H54 (cell line): ENCODE measurements at places on chromosomes 7 and 10.

GRCh38 chr10:131653140-131653539, 247.7 kb upstream of the PPP2R2D start:
- DNase-seq = no peak

DNA sequence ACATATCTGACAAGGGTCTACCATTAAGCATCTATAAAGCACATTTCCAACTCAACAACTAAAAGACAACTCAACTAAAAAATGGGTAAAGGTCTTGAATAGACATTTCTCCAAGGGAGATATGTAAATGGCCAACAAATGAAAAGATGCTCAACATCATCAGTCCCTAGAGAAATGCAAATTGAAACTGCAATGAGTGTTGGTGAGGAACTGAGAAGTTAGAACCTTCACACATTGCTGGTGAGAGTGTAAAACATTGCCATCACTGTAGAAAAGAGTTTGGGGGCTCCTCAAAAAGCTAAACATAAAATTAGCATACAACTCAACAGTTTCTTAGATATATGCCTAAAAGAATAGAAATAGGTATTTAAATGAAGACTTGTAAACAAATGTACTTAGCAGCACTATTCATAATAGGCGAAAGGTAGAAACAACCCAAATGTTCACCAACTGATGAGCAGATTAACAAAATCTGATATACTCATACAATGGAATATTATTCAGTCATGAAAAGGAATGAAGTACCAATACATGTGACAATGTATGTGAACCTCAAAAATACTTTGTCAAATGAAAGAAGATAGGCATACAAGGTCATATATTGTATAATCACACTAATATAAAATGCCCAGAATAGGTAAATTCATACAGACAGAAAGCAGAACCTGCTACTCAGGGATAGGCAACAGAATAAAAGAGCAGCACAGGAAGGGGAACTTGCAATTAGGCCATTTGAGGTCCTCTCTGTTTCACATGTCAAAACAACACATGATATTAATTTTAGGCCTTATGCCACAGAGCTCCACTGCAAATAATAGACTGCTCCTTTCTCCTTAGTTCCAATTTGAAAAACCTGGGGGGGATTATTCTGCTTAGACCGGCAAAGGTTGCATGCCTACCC, 10.6 kb upstream of the LRRC72 start:
- DNase-seq = no peak

DNA sequence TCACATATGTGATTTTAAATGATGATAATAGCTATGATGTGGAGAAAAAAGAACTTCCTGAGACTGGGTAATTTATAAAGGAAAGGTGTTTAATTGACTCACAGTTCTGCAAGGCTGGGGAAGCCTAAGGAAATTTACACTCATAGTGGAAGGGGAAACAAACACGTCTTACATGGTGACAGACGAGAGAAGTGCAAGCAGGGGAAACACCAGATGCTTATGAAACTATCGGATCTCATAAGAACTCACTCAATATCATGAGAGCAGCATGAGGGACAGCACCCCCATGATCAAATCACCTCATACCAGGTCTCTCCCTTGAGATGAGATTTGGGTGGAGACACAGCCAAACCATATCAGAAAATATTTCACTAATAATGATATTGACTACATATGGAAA, 4.1 kb upstream of the LIPN start:
- no peak for DNase-seq

DNA sequence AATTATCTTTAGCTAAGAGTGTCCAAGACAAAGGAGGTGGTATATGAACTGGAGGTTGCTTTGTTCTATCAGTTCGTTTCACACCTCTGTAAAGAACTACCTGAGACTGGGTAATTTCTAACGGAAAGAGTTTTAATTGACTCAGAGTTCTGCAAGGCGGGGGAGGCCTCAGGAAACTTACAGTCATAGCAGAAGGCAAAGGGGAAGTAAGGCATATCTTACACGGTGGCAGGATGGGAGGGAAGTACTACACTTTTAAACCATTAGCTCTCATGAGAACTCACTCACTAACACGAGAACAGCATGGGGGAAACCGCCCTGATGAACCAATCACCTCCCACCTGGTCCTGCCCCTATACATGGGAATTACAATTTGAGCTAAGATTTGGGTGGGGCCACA, 1202.3 kb upstream of the LRRTM3 start:
- no peak for DNase-seq

GRCh38 chr7:84446991-84447480, 252.4 kb upstream of the SEMA3A start:
- no peak for DNase-seq

GRCh38 chr7:116570306-116570705, 45.5 kb downstream of the CAV1 start:
- no peak for DNase-seq

DNA sequence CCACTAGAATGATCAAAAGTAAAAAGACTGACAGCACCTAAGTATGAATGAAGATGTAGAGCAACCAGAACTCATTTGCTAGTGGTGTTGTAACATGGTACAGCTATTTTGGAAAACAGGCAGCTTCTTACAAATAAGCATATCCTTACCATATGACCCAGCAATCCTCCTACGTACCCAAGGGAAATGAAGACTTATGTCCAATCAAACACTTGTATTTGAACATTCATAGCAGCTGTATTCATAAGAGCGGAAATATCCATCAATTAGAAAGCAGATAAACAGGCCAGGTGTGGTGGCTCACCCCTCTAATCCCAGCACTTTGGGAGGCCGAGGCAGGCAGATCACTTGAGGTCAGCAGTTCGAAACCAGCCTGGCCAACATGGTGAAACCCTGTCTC, 53.0 kb downstream of the KLRG2 start:
- DNase-seq = no peak

DNA sequence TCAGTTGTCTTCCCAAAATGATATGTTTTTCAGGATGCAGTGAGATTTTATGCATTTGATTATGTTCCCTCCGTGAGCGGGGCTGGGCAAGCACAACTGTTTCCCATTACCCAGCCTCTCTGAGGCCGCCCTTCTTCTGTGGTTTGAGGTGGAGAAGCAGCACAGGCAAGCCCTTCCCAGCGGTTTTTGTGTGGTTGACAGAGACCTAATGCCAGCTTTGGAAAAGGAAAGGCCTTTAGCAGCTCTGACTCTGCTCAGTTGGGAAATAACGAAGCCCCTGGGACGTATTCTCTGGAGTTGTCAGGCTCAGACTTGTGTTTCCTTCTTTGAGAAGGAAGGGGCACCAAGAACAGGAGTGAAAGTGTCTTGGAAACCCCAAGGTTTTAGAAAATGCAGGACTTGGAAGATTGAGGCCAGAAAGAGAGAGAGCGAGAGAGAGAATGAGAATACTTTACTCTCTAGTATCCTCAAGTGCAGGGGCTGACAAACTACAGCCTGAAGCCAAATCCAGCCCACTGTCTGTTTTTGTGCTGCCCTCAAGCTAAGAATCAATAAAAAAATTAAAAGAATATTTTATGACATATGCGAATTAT, 20.6 kb upstream of the PDCD4 start:
- DNase-seq = no peak
